ENCODE measurements at places on chromosomes 2 and 18. TPM values are rescaled to one million over a fixed set of nuclear protein-coding genes. Genes with fewer than 3 reads are reported as not detected.
A peak's percentile ranks its signal among the peaks of the same experiment; 100 is the strongest.

GRCh38 chr2:43777306-43777926, 3.6 kb downstream of the DYNC2LI1 start:
- no peaks in the 10 kb centered on the region for H3K27me3 ChIP-seq
- H3K4me1 ChIP-seq = no peaks in the 10 kb centered on the region
- H3K27ac ChIP-seq = no peak overlapping the region
- no peak overlapping the region for H3K4me3 ChIP-seq
- no peaks in the 10 kb centered on the region for H3K36me3 ChIP-seq

DNA sequence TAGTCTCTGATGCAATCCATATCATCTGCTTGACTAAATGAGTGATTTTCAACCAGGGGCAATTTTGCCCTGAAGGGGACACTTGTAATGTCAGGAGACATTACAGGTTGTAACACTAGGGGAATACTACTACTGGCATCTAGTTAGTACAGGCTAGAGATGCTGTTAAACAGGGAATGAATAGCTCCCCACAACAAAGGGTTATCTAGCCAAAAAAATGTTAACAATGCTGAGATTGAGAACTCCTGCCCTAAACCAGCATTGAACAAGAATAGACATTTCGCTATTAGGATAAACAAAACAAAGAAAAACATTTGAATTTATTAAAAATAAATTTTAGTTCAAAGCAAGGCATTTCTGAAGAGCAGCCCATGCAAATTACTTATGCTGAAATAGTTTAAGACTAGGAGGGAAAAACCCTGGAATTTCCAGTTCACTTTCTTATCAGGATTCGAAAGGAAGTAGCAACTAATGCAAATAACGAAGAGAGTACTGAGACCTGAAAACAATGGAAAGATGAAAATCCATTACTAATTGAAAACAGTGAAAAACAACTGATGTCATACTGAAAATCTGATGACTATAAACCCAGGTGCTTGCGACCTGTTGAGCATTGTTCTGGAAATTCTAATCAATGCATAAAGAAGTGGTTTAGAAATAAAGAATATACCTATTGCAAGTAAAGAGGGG, 53.1 kb downstream of the CAB39 start:
- no peak overlapping the region for H3K27ac ChIP-seq
- H3K4me1 ChIP-seq = no peaks in the 10 kb centered on the region
- no peak overlapping the region for H3K4me3 ChIP-seq
- no peak for DNase-seq
- peaks cover 8% of the 10 kb centered on the region for H3K36me3 ChIP-seq

DNA sequence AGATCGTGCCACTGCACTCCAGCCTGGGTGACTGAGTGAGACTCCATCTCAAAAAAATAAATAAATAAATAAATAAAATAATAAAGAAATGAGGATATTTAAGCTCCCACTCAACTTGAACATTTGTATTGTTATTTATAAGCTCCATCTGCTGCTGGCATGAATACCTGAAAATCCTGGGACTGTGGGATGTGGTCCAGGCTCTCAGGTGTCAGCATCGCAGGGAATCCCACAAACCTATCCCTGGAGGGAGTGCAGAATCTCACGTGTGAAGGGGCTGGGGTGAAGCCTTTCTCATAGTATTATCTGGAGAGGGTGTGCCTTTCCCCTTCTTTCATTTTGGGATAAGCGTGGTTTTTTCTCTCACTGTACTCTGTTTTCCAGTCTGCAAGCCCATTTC, 47.4 kb upstream of the POLE4 start:
- H3K36me3 ChIP-seq = no peaks in the 10 kb centered on the region
- no peak overlapping the region for H3K4me3 ChIP-seq
- no peak overlapping the region for H3K27ac ChIP-seq
- H3K4me1 ChIP-seq = no peaks in the 10 kb centered on the region
- no peak for DNase-seq

DNA sequence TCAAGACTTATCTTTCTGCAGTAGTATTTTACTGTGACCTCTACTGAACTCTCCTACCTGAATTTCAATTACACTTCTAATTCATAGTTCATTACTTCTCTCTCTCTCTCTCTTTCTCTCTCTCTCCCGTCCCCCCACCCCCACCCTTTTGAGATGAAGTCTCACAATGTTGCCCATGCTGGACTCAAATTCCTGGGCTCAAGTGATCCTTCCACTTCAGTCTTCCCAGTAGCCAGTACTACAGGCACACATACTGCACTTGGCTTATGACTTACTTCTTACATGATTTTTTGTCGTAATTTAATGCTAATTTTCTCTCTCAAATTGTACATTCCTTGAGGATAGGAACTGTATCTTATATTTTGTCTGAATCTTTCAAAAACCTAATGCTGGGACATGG, 6.0 kb upstream of the HIBCH start:
- no peaks in the 10 kb centered on the region for H3K27me3 ChIP-seq
- no peaks in the 10 kb centered on the region for H3K4me1 ChIP-seq
- no peak overlapping the region for H3K4me3 ChIP-seq
- H3K36me3 ChIP-seq = no peaks in the 10 kb centered on the region
- DNase-seq = no peak
- no peak overlapping the region for H3K27ac ChIP-seq

DNA sequence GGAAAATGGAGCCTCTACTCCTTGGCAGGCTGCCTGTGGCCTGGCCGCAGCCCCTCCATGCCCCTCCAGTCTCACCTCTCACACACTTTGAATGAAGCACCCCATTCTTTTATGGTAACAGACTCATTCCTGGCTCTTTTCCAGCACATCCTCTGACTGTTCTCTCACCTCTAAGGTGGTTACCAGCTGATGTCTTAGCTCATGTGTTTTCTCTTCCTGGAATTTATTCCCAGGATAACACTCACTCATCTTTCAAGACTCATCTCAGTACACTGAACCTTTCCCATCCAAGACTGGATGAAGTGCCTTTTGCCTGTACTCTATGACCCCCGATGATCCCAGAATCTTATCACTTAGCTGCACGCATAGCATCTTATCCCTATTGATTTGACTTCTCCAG, 50.6 kb downstream of the SLC9A4 start:
- no peak overlapping the region for H3K27ac ChIP-seq
- no peaks in the 10 kb centered on the region for H3K4me1 ChIP-seq
- H3K4me3 ChIP-seq = no peak overlapping the region

Gene RABL2A
- 18.7 TPM for total RNA-seq

DNA sequence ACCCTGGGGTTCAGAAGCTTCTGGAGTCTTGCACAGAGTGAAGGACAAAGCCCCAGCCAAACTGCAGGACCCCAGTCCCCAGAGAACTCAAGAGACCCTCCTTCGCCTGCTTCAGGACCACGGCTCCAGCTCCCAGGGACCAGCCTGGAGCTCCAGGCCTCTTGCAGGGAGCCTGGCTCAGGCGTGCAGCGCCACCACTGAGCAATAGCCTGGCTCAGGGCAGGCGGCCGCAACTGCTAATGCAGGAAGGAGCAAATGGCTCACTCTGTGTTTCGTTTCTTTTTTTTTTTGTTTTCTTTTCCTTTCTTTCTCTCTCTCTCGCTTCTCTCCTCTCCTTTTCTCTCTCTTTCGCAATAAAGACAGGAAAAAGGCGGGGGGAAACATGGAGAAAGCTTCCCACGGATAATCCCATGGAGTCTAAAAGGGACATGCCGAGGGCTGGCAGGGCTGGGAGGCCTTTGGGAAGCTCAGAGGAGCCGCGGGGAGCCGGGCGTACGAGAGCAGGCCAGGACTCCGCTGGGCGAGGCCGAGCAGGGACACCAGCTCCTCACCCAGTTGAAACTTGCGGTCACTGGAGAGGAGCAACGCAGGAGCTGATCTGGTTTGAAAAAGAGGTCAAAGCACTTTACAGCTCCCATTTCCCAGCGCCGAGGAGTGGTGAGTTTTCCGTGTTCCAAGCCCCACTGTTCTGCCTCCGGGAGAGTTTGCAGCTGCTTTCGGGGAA, 244.8 kb downstream of the TWIST2 start:
- no peak overlapping the region for H3K4me3 ChIP-seq
- H3K36me3 ChIP-seq = no peaks in the 10 kb centered on the region
- no peaks in the 10 kb centered on the region for H3K27me3 ChIP-seq
- H3K27ac ChIP-seq = peak overlapping the region; percentile 58

Gene XRCC5
- 585 TPM for total RNA-seq

Gene OSR1
- total RNA-seq = not detected

- peaks cover 10% of the 10 kb centered on the region for H3K27me3 ChIP-seq
- DNase-seq = peak; percentile 59
- no peaks in the 10 kb centered on the region for H3K36me3 ChIP-seq
- H3K27ac ChIP-seq = no peak overlapping the region
Measured at GRCh38 chr18:63022429-63023022, 297.0 kb downstream of the BCL2 start.

DNA sequence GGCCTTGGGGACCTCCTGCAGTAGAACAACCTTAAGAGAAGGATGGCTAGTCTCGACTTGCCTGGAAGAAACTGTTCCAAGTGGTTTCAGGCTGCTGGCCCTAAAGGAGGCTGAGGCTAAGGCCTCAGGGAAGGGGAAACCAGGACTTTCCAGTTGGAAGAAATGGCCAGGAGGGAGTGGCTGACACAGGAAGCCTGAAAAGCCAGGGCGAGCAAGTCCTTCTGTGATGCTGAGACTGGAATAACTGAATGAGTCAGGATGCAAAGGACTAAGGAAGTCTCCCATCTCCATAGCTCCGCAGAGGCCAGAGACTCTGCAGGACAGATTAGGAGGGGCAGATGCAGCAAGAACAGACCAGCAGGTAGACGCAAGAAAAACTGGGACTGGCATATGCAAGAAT, 7.4 kb downstream of the HTRA2 start:
- no peaks in the 10 kb centered on the region for H3K36me3 ChIP-seq
- no peaks in the 10 kb centered on the region for H3K27me3 ChIP-seq
- H3K4me1 ChIP-seq = no peaks in the 10 kb centered on the region
- no peak overlapping the region for H3K4me3 ChIP-seq
- no peak overlapping the region for H3K27ac ChIP-seq
- no peak for DNase-seq

DNA sequence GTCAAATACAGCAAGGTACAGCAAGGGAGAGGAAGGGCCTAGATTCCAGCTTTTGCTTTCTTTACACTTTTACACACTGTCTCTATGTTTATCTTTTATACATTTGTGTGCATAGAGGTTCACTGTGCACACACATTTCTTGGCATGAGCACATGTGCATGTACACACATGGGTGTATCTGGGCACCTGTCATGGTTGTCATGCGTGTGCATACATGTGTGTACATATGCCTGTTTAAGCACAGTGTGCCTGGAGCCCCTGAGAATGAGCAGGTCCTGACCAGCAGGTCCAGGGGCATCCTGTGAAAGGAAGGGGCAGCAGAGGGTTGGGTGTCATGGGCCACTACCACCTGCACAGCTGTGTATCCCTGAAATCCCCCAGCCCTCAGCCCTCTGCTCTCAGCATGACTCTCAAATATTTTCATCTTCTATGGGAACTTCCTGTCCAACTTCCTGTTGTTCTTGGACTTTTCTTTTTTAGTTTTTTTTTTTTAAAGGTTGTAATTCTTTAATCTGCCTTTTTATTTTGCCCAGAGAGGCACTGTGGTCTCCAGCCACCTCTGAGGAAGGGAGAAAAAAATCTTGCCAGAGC, 97.0 kb upstream of the EPAS1 start:
- H3K27me3 ChIP-seq = no peaks in the 10 kb centered on the region
- H3K4me3 ChIP-seq = no peak overlapping the region
- H3K36me3 ChIP-seq = no peaks in the 10 kb centered on the region
- DNase-seq = no peak

Gene OXER1
- 0.88 TPM for total RNA-seq

GRCh38 chr2:210460322-210461227, 16.0 kb downstream of the LANCL1 start:
- H3K27ac ChIP-seq = no peak overlapping the region
- peaks cover 6% of the 10 kb centered on the region for H3K36me3 ChIP-seq
- H3K4me1 ChIP-seq = no peaks in the 10 kb centered on the region
- no peaks in the 10 kb centered on the region for H3K27me3 ChIP-seq
- DNase-seq = no peak

- H3K36me3 ChIP-seq = no peaks in the 10 kb centered on the region
- H3K27me3 ChIP-seq = no peaks in the 10 kb centered on the region
- DNase-seq = no peak
- H3K4me3 ChIP-seq = no peak overlapping the region
- no peaks in the 10 kb centered on the region for H3K4me1 ChIP-seq
Measured at GRCh38 chr2:121052023-121052422, 233.0 kb downstream of the TFCP2L1 start.

- H3K27me3 ChIP-seq = no peaks in the 10 kb centered on the region
- no peaks in the 10 kb centered on the region for H3K36me3 ChIP-seq
Measured at GRCh38 chr2:205965707-205966106, 120.3 kb downstream of the INO80D start.

GRCh38 chr18:56166914-56167313, 471.5 kb downstream of the TXNL1 start:
- peaks cover 14% of the 10 kb centered on the region for H3K4me1 ChIP-seq
- H3K27ac ChIP-seq = no peak overlapping the region
- no peak for DNase-seq
- no peak overlapping the region for H3K4me3 ChIP-seq

Gene BOLL
- not detected for total RNA-seq

- DNase-seq = no peak
- no peaks in the 10 kb centered on the region for H3K27me3 ChIP-seq
- no peaks in the 10 kb centered on the region for H3K4me1 ChIP-seq
- H3K27ac ChIP-seq = no peak overlapping the region
- H3K36me3 ChIP-seq = no peaks in the 10 kb centered on the region
Measured at GRCh38 chr2:19490846-19491435, 132.5 kb upstream of the OSR1 start.

DNA sequence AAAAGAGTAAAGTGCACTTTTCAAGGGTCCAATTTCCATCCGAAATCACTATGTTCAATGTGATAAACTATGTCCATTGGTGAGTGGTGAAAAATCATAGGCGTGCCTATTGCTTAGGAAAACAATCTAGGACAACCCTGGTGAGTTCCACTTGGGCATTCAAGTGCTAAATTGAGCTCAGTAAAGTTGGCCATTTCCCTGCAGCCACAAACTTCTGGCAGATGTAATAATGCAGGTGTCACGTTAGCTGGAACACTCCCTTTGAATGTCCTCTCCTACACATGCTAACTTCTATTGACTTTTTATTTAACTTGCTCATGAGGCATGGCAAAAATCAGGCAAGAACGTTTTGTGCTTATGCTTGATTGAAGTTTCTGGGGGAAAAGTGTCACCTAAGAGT, 67.1 kb downstream of the CPS1 start:
- no peaks in the 10 kb centered on the region for H3K27me3 ChIP-seq
- peaks cover 10% of the 10 kb centered on the region for H3K4me1 ChIP-seq
- no peaks in the 10 kb centered on the region for H3K36me3 ChIP-seq
- no peak for DNase-seq

DNA sequence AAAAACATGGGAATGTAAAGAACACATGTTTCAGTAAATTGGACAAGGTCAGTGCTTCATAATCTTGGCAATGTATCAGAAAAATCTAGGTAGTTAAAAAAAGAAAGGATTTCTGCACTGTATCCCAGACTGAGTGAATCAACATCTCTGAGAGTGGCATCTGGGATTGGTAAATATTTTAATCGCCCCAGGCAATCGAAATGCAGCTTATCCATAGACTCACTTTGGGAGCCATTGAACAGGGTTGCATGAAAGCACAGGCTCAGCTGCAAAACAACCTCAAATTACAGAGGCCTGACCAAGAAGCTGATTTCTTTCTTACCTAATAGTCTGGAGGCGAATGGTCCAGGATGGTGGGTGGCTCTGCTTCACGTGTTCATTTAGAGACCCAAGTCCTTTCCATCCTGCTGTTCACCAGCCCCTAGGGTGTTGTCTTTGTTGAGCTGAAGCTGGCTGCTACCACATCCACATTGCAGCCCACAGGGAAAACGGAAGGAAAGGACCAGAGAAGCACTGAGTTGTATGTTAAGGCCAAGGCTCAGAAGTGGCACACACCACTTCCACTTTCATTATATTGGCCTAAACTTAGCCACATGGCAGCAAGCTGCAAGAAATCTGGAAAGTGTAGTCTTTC, 59.0 kb downstream of the MOGAT1 start:
- H3K36me3 ChIP-seq = no peaks in the 10 kb centered on the region
- no peak for DNase-seq
- no peak overlapping the region for H3K27ac ChIP-seq
- peaks cover 4% of the 10 kb centered on the region for H3K4me1 ChIP-seq
- H3K4me3 ChIP-seq = no peak overlapping the region
- H3K27me3 ChIP-seq = peaks cover 3% of the 10 kb centered on the region

All from neural progenitor cell (in vitro differentiated cells).